ENCODE measurements at places on chromosomes 3 and 15. TPM values are rescaled to one million over a fixed set of nuclear protein-coding genes. Genes with fewer than 3 reads are reported as not detected.

USF3 gene
- total RNA-seq = 13.5 TPM

DNA sequence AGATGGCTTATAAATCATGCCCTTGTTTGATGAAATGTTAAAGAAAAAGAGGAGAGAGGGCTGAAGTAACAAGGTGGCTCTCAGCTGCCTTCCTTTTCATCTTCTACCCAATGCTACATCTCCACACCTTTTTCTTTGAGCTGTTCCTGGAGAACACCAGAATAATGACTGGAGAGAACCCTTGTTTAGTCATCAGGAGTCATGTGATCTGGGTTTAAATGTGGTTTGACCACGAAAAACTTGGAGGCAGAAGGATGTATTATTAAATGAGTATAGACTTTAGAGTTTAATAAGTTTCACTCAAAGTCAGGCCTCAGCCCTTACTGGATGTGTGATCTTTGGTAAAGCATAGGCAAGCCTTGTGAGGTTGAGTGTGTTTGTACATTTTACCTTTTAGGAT is 230.3 kb upstream of the TBL1XR1 start:
- DNase-seq = no peak

- no peak for DNase-seq
Measured at GRCh38 chr3:128006061-128007032, 45.9 kb upstream of the SEC61A1 start.

DNA sequence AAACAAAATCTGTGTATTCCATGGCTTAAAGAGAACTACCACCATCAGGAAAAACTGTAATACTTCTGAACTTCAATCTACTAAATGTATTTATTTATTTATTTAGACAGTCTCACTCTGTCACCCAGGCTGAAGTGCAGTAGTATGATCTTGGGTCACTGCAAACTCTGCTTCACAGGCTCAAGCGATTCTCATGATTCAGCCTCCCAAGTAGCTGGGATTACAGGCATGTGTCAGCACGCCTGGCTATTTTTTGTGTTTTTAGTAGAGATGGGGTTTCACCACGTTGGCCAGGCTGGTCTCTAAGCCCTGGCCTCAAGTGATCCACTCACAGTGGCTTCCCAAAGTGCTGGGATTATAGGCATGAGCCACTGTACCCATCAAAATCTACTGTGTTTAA is 202.3 kb upstream of the POU1F1 start:
- DNase-seq = no peak

DNA sequence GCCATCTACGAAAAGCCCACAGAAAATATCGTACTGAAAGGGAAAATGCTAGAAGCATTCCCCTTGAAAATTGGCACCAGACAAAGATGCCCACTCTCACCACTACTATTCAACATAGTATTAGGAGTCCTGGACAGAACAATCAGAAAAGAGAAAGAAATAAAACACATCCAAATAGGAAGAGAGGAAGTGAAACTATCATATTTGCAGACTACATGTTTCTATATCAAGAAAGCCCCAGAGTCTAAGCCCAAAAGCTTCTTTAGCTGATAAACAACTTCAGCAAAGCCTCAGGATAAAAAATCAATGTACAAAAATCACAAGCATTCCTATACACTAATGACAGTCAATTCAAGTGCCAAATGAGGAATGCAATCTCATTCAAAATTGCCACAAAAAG is 15.6 kb downstream of the OR5K3 start:
- no peak for DNase-seq

- DNase-seq = no peak
Measured at GRCh38 chr15:59741274-59741906, 52.3 kb upstream of the BNIP2 start.

Data from glomerular endothelial cell (primary cell).